ENCODE measurements at places on chromosomes 7 and 10.
A peak's percentile ranks its signal among the peaks of the same experiment; 100 is the strongest.

- peak; percentile 96 for DNase-seq
Measured at GRCh38 chr10:48656241-48656913, 28.3 kb upstream of the WDFY4 start.

GRCh38 chr10:10796061-10796773 is 221.5 kb upstream of the CELF2 start:
- DNase-seq: no peak

DNA sequence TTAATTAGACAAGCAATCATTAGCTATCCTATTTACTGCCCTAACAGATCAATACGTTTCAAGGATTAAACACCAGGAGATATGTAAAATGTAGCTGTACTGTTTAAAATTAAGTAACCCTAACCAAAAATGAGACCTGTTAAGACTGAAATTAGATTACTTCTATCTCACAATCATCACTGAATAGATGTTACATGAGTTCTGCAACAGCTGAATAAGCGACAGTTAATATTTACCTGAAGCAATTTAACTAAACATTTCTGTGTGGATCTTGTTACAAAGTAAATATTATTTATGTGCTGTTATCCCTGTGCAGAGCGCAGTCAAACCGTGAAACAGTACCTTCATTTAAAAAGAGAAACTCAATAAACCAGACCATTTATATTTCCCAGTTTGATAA is 122.5 kb downstream of the RELN start:
- DNase-seq: no peak

DNA sequence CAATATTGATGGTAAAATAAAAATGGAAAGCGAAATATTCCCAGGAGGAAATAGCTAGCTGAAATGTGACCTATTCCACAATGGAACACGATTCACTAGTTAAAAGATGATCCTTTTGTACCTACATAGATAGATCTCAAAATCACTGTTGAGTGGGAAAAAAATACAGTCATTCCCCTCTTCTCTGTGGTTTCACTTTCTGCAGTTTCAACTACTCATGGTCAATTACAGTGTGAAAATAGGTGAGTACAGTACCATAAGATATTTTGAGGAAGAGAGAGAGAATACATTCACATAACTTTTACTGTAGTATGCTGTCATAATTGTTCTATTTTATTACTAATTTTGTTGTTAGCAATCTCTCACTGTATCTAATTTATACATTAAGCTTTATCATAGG is 56.0 kb upstream of the COL13A1 start:
- no peak for DNase-seq

GRCh38 chr7:5613607-5614006 is 167.9 kb downstream of the RNF216 start:
- DNase-seq: no peak

DNA sequence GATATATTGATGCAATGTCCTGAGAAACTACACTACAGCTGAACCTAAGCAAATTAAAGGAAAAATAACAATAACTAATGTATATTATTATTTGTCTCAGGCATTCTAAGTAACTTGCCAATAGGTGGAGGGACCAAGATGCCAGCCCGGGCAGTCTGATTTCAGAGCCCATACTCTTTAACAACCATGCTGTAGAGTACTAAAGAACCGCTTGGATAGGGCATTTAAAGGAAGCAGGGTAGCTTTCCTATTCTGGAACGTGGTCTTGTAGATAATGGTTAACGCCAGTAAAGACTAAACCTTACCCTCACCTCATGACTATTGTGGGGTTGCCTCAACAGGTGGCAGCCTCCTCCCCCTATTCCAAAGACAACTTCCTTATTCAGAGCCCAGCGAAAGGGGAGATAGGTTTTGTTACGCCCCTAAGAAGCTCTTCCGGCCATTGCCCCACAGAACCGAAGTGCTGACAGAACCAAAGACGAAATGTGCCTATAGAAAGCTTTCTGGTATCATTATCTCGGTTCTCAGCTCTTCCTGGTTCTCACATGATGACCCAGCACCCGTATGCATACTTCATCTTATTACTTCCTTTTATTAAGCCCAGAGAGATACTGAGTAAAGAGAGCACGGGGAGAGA is 707 bp upstream of the C1GALT1 start:
- peak; percentile 72 for DNase-seq

GRCh38 chr10:70698211-70698610 is 25.9 kb downstream of the ADAMTS14 start:
- no peak for DNase-seq

Data from endodermal cell (in vitro differentiated cells).